ENCODE measurements at places on chromosomes 16 and 17.

- no peak for DNase-seq
Observed at GRCh38 chr17:35621768-35622167, 34.6 kb downstream of the AP2B1 start.

- DNase-seq, result no peak
Observed at GRCh38 chr16:73057291-73058210, 9.6 kb upstream of the ZFHX3 start.

DNA sequence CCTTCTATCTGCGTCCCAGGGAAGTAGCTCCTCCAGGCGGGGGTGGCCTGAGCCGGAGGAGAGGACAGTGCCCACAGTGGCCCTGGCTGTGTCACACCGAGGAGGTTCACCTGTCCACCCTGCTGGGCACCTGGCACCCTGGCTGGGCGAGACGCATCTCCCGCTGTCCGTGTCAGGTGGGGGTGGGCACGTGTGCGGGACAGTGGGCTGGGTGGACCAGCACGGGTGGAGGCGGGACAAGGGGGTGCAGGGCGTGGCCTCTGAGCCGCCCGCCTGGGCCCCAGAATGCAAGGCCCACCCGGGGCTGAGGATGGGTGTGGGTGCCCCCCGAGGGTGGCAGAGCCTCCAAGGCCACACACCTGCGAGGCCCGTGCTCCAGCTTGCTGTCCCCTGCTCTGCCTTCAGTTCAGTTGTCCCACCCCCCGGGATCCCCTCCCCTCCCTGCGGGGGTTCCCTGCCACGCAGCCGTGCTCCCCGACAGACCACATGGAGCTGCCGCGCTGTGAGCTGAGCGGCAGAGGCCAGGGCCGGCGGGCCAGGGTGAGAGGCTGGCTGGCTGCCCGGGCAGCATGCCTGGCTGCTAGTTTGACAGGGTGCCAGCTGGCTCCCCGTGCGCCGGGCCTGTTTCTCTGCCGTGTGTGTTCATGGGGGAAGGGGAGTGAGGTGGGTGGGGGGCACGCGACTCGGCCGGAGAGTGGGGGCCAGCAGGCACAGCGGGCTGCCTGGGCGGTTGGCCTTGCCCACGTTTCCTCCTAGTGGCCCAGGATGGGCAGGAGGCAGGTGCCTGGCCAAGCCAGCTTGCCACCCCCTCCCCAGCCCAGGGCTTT, 33.9 kb downstream of the BAHCC1 start:
- DNase-seq, result no peak

DNA sequence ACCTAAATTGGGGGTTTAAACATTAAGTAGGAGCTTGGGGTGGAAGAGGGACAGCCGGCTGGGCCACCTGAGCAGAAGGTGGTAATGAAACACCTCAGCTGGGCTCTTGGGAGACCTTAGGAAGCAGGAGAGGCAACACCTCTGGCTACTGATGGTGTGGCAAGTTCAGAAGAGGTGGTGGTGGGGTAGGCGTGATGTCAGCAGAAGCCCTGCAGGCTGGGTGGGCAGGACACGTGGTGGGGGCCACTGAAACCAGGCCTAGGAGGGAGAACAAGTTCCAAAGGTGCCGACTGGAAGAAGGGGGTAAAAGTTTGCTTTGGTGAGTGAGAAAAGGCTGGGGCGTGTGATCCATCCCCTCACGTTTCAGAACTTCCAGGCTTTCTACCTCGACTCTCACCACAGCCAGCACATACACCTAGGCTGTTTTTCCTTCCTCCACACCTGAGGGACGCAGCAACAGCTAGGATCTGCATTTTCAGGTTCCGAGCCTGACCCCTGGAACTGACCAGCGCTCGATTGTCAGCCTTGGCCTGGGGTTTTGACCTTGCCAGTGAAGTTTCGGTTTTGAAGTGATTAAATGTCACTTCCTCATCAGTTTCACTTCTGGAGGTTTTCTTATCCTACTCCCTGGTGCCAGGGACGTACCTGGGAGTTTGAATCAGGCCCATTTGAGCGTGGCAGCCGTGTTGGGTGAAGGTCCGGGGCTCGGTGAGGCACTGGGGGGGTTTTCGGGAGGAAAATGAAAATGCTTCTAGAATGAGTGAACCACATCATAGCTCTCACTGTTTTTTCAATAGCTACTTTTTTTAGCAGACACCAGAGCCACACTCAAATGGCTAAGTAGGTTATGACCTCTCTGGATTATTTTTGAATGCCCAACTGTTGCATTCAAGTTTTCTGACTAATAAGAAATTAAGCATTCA, 10.0 kb downstream of the SNN start:
- no peak for DNase-seq

GRCh38 chr17:41586863-41587495, at the start of gene KRT14:
Gene KRT14, minus strand, starts transcription at chr17:41586895. Its CDS starts 61 bp downstream, at chr17:41586834.
- DNase-seq, result no peak

Data from NK-92 treated with Interleukin-12 subunit alpha and Interleukin-12 subunit beta, amount 100 ng/mL, for 24 hours (cell line).